GM10248 (cell line): ENCODE measurements at places on chromosomes 4 and X.

DNA sequence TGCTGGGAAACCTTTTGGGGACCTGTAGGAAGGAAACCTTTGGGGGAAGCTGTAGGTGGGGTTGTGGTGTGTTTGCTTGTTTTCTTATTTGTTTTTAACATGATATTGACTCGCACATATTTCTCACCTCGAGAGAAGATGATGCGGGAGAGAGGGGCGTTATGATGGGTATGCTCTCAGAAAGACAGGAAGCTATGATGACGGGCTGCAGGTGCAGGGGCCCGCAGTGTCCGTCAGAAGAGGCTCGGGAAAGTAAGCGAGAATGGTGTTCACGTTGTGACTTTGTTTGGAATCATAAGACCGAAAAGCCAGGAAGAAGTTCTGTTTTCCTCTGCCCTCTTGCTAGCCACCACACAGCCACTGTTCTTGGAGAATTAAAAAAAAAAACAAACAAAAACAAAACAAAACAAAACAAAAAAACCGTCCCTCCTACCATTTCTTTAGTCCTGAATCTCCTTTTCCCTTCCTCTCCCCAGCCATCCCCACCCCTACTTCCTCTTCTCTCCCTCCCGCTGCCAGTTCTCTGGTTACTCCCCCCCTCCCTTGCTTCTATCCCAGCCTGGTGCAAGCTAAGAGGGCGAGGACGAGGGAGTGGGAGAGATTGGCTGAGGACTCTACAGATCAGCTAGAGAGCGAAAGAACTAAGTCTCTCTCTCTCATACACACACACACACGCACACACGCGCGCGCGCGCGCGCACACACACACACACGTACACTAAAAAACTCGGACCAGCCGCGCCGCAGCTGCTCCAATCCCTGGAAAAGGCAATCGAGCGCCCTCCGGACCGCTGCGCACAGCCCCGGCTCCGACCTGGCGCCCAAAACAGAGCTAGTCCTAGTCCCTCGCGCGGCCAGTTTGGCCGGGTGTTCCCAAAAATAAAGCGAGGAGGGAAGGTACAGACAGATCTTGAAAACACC, at the start of gene BMP3:
BMP3 (plus strand) TSS at position 648 of the 920 bp plus-strand sequence. CDS start 577 bp downstream, outside the sequence.
- no peak for DNase-seq

DNA sequence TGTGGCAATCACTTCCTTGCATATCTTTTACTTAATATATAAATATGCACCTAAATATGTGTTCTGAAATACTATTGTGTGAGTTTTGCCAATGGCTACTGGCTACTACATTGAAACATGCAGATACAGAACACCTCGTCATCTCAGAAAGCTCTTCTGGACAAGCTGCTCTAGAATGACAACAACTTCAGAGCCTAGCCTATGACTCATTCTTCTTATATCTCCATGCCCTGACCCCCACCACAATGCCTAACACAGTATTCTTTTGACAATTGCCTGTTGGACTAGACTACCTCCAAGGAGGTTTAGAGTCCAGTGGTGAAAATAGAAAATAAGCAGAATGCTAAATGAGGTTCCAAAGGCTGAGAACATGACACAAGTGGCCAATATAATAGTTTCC, 17.6 kb upstream of the DMP1 start:
- no peak for DNase-seq

- no peak for DNase-seq
Measured at GRCh38 chrX:10514891-10515290, 105.5 kb downstream of the MID1 start.

GRCh38 chrX:44400588-44400987, 57.1 kb upstream of the EFHC2 start:
- no peak for DNase-seq
